Ammon's horn (tissue), 1 donor: ENCODE measurements at places on chromosomes 13 and 19.

- no peak for DNase-seq
These were observed 4.8 kb upstream of the ZNF253 start for GRCh38 chr19:19860756-19861390.

GRCh38 chr13:62302341-62302740 lies 886.7 kb upstream of the PCDH20 start:
- DNase-seq, result no peak

- no peak for DNase-seq
These were observed 301.6 kb downstream of the FGF14 start for GRCh38 chr13:102100234-102100633.

GRCh38 chr19:44776402-44777096 lies 1.1 kb upstream of the CBLC start:
- no peak for DNase-seq

- DNase-seq, result no peak
These were observed 580.4 kb downstream of the UQCRFS1 start for GRCh38 chr19:28632371-28633080.

DNA sequence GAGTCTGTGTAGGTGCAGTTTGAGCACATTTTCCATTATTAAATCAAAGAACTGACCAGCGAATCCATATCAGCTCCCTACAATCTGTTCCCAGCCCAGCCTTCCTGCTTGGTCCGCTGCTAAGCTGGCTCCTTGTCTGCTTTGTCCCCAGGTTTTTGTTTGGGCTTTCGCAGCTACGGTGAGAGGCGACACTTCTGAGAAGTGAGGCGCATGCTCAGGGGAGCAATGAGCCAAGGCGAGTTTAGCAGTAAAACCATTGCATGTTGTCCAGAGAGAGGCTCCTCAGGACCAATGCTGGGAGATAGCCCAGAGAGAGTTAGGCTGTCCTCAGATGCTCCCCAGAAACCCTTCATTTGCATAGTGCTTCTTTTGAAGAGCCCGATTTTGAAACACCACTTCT lies 162.0 kb downstream of the ITGBL1 start:
- no peak for DNase-seq

- no peak for DNase-seq
These were observed 66.7 kb downstream of the GPR12 start for GRCh38 chr13:26693749-26694463.
